RKO (cell line): ENCODE measurements at places on chromosomes 1 and 21.

DNA sequence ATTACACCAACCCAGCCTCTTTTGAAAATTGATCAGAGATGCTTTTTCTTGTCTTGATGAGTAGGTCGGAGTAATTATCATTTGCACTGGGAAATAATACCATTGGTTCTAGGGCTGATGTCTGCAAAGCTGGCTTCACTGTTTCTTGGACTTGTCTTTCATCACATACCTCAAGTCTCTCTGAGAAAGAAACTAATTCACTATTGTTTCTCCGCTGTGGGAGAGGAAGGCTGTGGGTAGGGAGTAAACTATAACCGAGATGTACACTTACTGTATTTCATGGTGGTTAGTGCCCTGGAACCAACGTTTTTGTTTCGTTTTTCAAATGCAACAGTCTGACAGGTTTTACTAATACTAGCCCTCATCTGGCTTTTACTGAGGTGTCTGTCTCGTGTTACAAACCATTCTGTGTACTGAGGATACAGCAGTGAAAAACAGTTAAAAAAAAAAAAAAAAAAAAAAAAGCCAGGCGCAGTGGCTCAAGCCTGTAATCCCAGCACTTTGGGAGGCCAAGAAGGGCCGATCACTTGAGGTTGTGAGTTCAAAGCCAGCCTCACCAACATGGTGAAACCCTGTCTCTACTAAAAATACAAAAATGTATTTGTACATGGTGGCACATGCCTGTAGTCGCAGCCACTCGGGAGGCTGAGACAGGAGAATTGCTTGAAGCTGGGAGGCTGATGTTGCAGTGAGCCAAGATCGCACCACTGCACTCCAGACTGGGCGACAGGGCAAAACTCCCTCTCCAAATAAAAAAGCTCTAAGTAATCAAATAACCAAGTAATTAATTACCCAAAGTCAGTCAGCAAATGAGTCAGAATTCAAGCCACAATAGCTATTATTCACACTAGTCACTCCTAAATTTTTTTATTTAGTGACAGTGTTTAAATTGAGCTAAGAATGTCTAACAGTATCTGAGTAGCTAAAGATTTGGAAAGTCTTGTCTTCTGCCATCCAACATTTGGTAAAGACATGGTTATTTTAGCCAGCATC, 23.3 kb downstream of the TOMM20 start:
- DNase-seq = peak; percentile 54

DNA sequence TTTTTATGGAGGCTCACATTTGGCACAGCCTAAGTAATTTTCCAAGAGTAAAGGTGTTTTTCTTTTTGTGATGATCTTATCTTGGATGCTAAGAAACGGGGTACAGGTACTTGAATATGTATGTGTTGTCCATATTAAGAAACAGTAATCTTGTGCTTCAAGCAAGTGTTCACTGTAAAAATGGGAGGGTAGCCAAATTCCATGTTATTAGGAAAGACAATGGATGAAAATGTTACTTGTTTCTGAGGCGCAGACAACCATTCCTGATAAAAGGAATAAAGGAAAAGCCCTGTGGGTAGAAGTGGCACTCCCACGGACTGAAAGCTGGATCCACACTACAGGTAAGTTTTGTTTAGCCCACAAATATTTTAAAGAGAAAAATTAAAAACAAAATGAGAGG, 15.6 kb downstream of the C21orf91 start:
- no peak for DNase-seq

GRCh38 chr1:235134171-235134570, 5.5 kb upstream of the TOMM20 start:
- no peak for DNase-seq

GRCh38 chr21:15162921-15163320, 98.1 kb upstream of the NRIP1 start:
- DNase-seq = no peak

DNA sequence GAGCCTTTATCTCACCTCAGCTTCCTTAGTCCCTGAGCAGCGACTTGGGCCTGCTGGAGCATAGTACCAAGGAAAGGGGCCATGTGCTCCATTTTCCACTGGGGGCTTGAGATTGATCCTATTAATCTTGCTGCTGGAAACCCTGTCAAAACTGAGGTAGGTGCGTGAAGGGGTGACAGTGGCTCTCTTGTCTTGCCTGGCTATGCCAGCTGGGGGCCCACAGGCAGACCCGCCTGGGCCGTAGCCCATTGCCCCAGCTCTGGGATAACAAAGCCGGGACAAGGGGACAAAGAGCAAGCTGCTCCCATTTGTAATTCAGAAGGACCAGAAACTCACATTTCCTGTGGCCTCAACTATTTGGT, 10.3 kb upstream of the CELSR2 start:
- DNase-seq = no peak

DNA sequence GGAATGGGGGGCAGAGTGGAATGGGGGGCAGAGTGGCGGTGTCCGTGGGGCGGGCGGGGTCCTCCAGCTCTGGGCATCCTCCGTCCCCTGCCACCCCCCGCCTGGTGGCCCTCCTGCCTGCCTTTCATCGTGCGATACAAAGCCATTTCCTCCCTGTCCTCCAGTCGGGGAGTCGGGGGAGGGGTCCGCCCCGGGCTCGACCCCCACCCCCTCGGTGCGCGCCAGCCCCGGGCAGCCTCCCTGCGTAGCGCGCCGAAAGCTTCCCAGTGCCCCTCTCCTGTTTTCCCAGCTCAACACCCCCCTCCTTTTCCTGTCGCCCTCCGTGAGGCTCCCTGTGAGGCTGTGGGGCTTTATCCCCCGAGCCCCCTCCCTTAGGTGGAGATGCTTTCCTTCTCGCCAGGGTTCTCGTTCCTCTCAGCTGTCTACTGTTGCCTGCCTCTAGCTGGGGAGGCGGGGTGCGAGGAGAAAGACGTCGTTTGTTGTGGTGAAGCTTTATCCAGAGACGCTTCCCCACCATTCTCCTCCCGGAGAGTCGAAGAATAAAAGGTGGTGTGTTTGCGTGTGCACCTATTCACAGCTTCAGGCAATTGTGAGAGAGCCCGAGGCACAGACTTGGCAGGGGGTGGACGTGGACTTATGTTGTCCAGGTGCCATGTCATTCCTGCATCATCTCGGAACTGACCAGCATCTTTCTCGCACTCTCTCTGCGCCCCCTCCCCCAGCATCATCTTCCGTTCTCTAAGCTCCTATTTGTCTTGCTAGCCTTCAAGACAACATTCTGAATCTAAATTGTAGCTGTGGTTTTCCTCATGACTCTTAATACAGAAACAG, 848 bp downstream of the DNM3 start:
- DNase-seq = no peak

GRCh38 chr21:42227909-42228708, 9.2 kb downstream of the ABCG1 start:
- DNase-seq = peak; percentile 81

DNA sequence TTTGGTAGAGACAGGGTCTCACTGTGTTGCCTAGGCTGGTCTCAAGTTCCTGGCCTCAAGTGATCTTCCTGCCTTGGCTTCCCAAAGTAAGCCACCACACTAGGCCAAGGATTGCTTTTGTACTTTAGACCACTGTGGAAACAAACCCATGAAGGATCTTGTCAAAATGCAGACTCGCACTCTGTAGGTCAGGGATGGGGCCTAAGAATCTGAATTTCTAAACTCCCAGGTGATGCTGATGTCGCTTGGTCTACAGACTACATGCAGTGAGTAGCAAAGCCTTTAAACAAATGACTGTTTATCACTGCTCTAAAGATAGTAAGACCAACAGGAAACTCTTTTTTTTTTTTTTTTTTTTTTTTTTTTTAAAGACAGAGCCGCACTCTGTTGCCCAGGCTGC, 54.1 kb upstream of the MUTYH start:
- no peak for DNase-seq

DNA sequence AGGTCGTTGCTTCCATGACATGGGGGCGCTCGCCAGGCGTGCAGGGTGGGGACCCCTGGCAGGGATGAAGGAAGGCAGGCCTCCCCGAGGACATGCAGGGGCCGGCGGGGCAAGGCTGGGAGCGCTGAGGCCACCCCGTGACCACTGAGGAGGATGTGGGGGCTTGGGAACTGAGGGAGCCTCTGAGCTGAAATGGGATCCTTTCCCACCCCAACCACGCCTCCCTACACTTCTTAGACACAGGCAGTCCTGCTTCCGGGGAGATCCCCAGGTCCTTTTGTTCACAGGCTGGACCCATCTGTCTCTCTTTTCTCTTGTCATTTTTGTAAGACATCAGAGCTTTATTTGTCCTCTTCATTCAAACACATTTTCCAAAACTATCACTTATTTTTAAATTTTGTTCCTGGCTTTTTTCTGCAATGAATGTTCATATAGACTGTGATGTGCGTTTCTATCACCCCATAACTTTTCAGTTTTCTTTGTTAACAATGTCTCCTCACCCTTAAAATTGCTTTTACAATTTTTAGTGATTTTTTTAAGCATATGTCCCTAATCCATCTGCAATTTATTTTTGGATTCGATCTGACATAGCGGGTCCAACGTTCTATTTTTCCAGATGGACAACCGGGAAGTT, 156.7 kb upstream of the BACE2 start:
- DNase-seq = no peak

DNA sequence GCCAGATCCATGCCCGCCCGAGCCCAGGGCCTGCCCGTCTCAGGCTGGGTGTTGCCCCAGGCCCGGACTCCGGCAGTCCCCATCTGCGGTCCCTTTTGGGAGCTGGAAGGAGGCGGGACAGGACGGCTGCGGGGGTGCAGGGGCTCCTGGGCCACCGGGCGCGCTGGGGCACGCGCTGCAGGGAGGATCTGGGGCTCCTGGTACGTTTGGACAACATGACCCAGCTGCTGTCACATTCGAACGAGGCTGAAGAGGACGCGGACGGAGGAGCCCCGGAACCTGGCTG, 6.6 kb upstream of the CALML6 start:
- DNase-seq = peak; percentile 41

DNA sequence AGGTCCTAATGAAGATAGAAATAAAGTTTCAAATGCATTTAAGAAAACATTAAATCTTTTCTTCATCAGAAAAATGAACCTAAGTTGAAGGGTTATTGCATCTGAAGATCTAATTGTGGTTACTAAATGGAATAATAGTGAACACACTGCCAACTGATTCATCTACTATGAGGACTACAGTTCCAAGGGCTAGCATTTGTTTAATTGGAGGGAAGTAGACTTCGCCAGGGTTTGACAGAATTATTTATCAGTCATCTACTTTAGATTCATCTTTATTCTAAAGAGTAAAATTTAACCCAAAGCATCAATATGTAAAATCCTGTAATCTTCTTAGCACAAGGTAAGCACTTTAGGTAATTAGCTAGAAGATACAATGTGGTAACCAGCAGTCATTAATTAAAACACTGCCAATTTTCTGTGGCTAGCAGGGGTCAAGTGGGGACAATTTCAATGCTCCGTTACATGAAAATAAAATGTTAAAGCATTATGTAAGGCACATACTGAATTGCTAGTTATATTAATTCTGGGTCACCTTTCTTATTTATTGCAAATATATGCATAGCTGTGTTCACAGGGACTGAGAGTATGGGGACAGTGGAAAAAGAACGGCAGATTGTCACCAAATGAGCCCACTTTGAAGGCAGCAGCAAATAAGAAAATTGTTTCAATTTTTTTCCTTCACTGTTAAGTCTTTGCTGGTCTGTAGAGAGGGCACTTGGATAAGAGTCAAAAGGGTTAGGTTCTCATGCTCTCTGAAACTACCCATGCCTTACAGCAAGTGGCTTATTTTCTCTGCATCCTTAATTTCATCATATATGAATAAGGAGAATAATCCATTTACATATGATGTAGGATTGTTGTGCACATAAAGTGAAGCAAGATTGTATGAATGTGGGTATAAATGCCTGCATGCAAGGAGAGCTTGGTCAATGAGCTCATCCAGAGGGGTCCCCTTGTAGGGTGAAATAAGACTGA, 416.0 kb downstream of the PCP4 start:
- DNase-seq = no peak

- DNase-seq = no peak
Observed at GRCh38 chr1:56910441-56910985, 55.3 kb downstream of the C8B start.

- peak; percentile 22 for DNase-seq
Observed at GRCh38 chr21:35217504-35218060, 168.5 kb upstream of the RUNX1 start.

DNA sequence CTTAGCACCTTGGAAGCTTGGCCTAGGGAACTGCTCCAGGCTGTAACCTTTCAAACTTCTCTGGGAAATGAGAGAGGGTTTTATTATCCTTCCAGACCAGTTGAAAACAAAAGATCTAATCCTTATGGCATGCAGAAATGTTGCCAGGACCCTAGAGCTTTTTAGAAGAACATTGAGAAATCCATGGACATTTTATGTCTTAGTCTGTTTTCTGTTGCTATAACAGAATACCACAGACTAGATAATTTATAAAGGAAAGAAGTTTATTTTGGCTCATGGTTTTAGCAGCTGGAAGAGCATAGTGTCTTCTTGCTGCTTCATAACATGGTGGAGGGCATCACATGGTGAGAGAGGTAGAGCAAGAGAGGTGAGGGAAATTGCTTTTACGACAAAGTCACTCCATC, 25.8 kb downstream of the OSBPL9 start:
- no peak for DNase-seq

GRCh38 chr1:218347336-218347722, 2.2 kb downstream of the TGFB2 start:
- no peak for DNase-seq

GRCh38 chr1:204915861-204916495, 45.3 kb downstream of the NFASC start:
- no peak for DNase-seq

DNA sequence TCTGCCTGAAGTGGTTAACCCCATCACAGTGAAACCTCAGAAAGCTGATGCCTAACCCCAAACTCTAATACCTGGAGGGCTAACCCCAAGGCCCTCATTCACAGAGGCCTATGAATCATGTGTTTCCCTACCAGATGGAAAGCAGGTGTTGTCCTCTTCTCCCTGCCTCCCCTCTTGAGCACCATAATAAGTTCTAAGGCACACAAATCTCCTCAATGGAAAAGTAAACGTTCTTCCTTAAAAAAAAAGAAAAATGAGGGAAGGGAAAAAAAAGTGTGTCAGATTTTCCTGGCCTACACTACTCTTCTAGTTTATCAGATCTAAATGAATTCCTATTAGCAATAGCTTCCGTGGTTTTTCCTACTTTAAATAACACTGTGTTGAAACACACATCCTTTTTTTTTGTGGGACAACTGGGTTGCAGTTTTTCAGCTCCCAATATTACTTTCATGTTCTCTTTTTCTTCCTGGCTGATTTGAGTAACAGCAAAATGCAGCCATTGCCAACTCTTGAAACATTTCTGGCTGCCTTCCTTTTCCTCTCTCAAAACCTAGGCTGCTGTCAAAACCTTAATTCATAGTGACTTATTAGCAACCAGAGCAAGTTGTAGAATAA, 43.2 kb downstream of the SLC44A3 start:
- DNase-seq = no peak

GRCh38 chr1:220880362-220880670, 1.1 kb downstream of the HLX start:
- no peak for DNase-seq
